NCI-H187 (cell line): ENCODE measurements at places on chromosomes 4 and X.

GRCh38 chr4:26238778-26239679 is 81.8 kb upstream of the RBPJ start:
- peak; percentile 90 for DNase-seq

DNA sequence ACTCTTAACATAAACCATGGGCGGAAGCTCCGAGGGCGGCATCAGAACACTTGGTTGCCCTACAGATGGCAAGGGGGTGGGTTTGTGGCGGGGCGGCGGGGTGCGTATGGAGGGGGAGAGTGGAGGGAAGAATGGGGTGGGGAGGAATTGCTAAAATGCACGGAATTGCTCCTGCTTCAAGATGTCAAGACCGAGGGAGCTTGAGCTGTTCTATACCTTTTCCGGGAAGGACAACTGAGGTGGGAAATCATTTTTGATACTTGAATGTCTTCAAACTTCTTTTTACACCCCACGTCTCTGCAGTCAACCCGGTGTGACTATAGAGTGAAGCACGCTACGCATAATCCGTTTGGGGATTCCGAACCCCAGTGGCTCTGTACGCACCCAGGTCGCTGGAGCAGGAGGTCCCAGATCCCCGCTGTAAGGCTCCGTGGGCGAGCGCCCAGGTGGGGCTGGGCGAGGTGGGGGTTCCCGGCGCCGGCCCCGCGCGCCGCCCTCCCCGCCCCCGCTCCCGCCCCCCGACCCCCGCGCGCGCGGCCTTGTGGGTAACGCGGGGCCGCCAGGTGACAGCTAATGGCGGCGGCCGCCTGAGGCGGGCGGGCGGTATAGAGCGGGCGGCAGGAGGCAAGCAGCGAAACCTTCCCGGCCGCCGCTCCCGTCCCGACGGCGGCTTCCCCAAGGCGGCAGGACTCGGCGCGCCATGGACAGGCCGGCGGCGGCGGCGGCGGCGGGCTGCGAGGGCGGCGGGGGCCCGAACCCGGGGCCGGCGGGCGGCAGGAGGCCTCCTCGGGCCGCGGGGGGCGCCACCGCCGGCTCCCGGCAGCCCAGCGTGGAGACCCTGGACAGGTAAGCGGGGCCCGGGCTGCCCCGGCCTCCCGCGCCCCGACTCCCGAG is at the start of gene MTMR1:
Gene MTMR1, plus strand, starts transcription at position 566 of the 894 bp plus-strand sequence. Its CDS starts 135 bp downstream, at position 701.
- no peak for DNase-seq

GRCh38 chrX:46643636-46644035 is 70.1 kb downstream of the CHST7 start:
- DNase-seq: no peak

GRCh38 chr4:113958766-113959538 is 20.5 kb downstream of the ARSJ start:
- DNase-seq: no peak

DNA sequence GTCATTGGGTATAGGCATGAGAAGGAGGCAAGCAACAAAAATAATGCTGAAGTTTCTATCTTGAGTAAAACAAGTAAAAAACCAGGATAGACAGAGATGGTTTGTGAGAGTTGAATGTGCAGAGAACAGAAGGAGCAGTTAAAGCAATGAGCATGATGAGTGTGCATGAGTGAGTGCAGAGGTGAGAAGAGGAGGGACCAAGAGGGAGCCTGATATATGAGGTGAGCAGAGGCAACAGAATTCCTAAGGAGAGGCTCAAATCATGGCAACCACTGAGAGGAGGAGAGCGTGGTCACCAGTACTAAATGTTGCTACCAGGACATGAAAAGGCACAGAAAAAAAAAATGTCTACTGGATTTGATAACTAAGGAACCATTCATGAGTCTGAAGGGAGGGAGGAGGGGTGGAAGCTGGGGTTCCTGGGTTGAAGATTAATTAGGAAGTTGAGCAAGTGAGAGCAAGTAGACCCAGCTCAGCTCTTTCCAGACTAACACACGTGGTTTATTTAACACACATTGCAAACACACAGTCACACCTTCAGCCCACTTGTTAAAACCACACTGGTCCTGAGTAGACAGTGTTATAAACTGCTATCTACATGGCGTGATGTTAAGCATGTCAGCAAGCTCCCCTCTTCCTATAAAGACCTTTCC is 69.0 kb upstream of the IQCM start:
- DNase-seq: no peak

GRCh38 chrX:46575991-46576392 is 2.4 kb downstream of the CHST7 start:
- DNase-seq: no peak

DNA sequence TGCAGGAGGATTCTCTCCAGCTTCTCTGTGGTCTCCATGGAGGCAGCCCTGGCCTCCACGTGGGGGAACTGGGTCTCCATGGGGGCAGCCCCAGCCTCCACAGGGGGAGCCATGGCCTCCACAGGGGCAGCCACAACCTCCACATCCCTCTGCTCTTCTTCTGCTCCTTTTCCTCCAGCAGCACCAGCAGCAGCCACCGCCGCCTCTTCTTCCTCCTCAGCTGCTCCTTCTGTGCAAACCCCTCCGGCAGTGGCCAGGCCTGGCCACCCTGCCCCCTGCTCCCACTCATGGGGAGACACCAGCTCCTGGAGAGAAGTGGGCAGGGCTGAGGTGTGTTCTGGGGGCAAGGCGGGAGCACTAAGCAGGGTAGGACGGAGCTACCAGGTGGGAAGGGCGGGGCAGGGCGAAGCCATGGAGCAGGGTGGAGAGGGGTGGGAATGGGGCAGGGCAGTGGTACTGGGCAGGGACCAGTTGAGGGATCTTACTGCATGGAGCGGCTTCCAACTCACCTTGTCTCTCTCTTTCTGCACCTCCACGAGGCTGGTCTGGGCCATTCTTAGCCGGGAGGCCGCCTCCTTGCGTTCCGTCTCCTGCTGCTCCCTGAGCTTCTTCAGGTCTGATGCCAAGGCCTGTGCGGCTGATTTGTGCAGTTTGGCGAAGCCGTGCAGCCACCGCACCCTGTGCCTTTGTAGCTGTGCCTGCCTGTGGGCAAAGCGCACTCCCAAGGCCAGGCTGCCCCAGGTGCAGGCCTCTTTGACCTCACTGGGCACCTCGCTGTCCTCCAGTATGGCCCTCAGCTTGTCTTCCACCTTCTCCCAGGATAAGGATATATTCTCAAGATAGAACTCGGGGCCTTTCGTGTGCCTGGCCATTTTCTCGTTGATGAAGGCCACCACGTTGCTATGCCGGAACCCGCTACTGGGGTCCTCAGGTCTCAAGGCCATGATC is 766 bp downstream of the TEX13A start:
- no peak for DNase-seq

- no peak for DNase-seq
These were observed 29.1 kb downstream of the PPP2R2C start for GRCh38 chr4:6443035-6444023.

- DNase-seq: no peak
These were observed 135.3 kb downstream of the CPZ start for GRCh38 chr4:8727546-8728510.

- no peak for DNase-seq
These were observed 428.8 kb downstream of the NKX6-1 start for GRCh38 chr4:84070289-84070688.

DNA sequence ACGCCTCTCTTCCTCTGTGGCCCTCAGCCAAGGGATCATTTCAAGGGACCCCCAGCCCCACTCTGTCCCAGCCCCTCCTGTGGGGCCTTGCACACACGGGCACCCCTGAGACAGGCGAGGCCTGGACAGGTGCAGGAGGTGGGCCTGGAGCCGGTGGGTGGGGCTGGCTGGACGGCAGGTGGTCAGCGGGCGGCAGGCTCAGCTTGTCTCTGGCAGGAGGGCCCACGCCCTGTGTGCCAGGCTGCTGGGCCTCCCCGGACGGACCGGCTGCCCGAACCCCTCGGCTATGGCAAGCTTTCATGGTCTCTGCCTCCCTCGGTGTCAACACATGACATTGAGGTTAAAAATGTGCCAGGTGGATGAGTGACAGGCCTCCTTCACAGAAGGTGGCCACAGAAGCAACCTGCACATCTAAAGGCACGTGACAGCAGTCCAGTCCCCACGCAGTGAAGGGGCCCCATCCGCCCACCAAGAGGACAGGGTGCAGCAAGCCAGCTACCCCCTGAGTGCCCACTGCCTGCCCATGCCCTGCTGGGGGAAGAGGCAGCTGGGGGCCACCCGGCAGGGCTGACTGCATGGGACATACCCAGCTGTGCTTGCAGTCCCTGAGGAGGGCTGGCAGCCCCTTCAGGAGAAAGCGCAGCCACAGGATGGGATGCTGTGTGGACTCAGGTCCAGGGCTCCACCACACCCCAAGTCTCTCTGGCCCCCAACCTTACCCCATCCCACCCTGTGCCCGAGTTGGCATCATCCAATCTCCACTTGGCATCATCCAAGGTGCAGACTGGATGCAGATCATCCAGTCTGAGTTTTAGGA is 109.3 kb downstream of the FAM53A start:
- DNase-seq: no peak

- DNase-seq: no peak
These were observed 88.2 kb upstream of the STS start for GRCh38 chrX:7059214-7059838.

- no peak for DNase-seq
These were observed 41.2 kb downstream of the NCAPG start for GRCh38 chr4:17851959-17852358.

- DNase-seq: no peak
These were observed 55.6 kb downstream of the HAUS3 start for GRCh38 chr4:2186133-2186864.

DNA sequence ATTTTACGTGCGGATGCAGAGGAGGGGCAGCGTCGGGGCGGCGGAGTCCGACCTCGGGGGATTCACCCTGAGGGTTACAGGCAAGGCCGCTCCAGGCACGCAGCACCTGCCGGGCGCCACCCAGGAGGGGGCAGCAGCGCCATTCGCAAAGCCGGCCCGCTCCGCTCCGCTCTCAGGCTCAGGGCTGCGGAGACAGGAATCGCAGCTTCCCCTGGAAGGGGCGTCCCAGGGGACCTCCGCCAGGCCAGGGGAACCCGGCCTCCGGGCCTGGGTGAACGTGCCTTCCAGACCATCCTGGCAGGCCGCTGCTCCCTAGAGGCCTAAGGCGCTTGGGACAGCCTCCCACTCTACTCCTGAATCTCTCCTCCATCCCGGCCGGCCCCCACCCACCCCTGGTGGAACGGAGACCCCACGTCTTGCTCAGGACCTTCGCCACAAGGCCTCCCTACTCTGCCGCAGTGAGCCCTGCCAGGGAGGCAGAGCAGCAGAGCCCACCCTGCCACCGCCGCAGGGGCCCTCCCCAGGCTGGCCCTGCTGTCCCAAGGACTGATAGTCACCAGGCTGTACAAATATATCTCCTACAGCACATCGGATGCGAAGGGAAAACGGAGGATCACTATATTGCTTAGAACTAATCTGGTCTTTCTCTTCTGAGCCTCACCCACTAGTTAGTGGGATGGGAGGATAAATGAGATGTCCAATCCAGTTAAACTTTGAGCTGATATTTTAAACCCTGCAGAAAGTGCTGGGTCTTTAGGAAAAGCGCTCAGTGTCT is 115.0 kb downstream of the SMIM20 start:
- DNase-seq: no peak

DNA sequence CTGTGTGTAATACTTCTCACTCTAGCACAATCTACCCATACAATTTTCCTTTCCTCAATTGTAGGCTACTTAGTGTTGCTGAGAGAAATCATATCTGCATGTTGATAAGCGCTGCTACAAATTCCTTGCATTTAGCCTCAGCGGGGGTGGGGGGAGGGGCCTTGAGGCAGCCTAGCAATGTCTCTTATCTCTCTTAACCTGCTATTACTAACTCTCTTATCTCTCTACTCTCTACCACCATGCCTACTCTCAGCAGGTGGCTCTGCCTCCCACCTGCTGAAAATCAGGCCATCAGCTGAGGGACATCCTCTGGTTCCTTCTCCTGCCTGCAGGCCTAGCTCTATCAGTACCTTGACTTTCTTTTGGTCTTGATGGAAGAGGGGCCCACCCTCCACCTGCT is 98.9 kb downstream of the GPR82 start:
- no peak for DNase-seq

DNA sequence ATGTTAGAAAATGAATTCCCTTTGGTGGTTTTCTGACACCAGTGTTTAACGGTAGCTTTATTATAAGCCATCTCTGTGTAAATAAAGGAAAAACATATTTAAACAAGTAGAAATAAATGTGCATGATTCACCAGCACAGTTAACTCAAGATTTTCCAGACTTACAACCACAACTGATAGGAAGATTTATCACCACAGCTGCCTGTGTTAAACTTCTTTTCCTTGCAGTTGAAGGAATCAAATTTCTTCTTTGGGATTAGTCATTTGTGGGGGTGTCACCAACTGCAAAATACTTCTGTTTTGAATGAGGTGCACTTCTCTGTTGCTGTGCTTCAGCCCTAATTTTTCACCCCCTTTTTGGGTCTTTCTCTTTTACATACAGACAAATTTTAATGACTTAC is 128.1 kb upstream of the STK26 start:
- DNase-seq: no peak

GRCh38 chr4:176309046-176309445 is 10.7 kb upstream of the SPCS3 start:
- no peak for DNase-seq

- no peak for DNase-seq
These were observed 732 bp upstream of the ESX1 start for GRCh38 chrX:104255465-104255864.

- DNase-seq: no peak
These were observed 1619.0 kb downstream of the STIM2 start for GRCh38 chr4:28479666-28480065.

GRCh38 chrX:70470850-70471289 is 26.2 kb downstream of the DLG3 start:
- DNase-seq: no peak

DNA sequence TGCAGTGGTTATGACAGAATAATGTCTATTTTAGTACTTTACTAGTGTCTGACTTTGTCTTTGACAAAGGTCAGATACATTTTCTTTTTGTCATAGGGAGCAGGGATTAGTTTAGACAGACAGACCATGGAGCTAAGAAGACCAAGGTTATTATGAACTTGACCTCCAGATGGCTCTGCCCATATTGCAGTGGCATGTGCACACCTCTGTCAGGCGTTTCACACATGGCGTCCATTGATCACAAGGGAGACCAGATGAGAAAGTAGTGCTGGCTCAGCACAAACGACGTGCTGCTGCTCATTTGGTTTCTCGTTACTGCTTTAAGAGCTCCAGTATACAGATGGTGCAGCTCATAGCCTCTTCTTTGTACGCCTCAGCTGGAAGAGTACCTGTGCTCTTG is 56.3 kb upstream of the HPSE start:
- DNase-seq: no peak

DNA sequence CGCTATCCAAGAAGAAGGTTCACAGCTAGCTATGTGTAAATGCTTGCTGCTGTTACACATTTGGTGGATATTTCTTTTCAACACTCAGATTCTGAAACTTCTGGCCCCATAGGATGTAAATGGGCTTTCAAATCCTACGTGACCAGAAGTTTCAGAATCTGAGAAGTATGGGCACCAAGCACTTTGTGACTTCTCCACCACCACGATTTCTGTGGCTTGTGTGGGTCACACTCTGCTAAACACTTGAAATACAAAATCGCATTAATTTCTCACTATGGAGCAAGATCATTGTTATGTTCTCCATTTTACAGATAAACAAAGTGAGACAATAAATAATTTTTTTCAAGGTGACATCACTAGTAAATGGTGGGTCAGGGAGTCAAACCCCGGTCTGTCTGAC is 259.4 kb upstream of the JADE1 start:
- no peak for DNase-seq

GRCh38 chrX:105553118-105553517 is 269.2 kb upstream of the NRK start:
- no peak for DNase-seq
